ENCODE measurements at places on chromosomes 2 and 18. TPM values are rescaled to one million over a fixed set of nuclear protein-coding genes. Genes with fewer than 3 reads are reported as not detected.
A peak's percentile ranks its signal among the peaks of the same experiment; 100 is the strongest.

GRCh38 chr18:56873441-56874140 is 222.4 kb downstream of the WDR7 start:
- no peak for DNase-seq
- H3K4me1 ChIP-seq: peaks cover 12% of the 10 kb centered on the region
- H3K4me3 ChIP-seq: no peak overlapping the region
- H3K27ac ChIP-seq: no peak overlapping the region
- H3K36me3 ChIP-seq: no peaks in the 10 kb centered on the region

DNA sequence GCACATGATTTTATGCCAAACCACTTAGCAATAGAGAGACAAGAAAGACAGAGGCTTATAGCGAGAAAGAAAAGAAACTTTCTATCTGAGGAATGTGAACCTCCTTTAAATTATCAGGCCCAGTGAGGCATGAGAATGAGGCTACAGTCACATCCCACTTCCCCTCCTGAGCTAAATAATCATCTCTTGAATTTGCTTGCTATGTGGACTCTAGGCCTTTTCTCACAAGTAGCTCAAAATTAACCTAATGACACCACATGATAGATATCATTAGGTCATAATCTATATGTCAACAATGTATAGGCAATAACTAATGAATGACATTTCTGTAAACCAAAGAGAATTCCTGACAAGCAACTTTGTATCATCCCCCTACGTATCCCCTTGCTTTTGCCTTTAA is 301.5 kb upstream of the MGAT5 start:
- DNase-seq: no peak
- H3K27ac ChIP-seq: no peak overlapping the region
- H3K27me3 ChIP-seq: peaks cover 12% of the 10 kb centered on the region
- H3K4me1 ChIP-seq: no peaks in the 10 kb centered on the region

DNA sequence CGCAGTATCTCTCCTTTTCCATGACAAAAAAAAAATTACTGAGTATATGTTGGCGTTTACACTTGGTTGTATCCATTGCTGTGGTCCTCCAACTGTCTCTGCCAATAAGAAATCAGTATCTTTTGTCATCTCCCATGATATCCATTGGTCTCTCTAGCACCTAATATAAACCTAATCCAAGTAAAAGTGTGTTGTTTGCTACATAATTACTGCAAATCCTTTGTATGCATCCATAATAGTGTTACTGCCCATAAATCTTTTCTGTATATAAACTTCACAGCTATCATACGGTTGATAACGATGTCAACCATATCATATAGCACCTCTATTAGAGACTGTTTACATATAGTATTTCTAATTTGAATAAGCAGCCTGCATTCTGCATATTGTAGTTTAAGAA is 226.9 kb downstream of the AGPS start:
- peaks cover 8% of the 10 kb centered on the region for H3K36me3 ChIP-seq
- H3K27me3 ChIP-seq: no peaks in the 10 kb centered on the region
- no peak for DNase-seq
- peaks cover 38% of the 10 kb centered on the region for H3K4me1 ChIP-seq

DNA sequence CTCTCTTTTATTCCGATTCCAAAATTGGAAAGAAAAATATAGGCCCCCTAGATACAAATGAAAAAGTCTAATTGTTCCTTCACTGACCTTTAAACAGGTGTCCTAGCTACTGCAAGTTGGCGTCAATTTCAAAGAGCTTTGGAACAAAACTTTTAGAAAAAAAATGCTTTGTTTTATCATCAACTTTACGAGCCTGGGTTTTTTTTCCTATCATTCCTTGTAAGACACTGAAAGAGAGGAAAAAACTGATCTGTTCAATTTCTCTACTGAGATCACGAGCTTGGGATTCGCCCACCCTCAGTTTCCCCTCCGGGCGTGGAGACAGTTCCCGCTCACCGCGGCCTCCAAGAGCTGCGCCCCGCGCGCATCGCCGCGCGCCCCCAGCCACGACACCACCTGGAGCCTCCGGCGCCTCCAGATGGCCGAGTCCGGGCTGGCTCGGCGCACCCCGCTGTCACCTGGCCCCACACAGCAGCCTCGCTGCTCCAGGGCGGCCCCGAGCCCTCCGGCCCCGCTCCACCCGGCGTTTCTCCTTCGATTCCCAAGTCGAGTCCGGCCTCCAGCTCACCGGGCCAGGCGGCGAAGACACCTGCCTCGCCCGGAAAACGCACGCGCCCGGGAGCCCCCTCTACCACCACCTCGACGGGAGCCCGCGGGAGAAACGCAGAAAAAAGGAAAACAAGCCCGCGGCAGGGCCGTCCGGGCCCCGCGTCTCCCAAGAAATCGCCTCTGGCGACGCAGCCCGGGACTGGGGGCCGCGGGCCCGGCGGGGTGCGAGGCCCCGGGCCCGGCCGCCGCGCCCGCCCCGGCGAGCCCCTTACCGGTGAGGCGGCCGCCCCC is 656 bp downstream of the TBC1D8 start:
- H3K27ac ChIP-seq: no peak overlapping the region
- peaks cover 34% of the 10 kb centered on the region for H3K4me1 ChIP-seq
- peak overlapping the region; percentile 67 for H3K4me3 ChIP-seq
- H3K27me3 ChIP-seq: peaks cover 20% of the 10 kb centered on the region
- DNase-seq: no peak
- no peaks in the 10 kb centered on the region for H3K36me3 ChIP-seq

C1QL2 gene
- not detected for total RNA-seq

- no peak overlapping the region for H3K27ac ChIP-seq
- H3K4me1 ChIP-seq: no peaks in the 10 kb centered on the region
- DNase-seq: no peak
- peaks cover 2% of the 10 kb centered on the region for H3K36me3 ChIP-seq
- no peak overlapping the region for H3K4me3 ChIP-seq
- H3K27me3 ChIP-seq: no peaks in the 10 kb centered on the region
Observed at GRCh38 chr2:210630873-210631560, 74.6 kb downstream of the CPS1 start.

DNA sequence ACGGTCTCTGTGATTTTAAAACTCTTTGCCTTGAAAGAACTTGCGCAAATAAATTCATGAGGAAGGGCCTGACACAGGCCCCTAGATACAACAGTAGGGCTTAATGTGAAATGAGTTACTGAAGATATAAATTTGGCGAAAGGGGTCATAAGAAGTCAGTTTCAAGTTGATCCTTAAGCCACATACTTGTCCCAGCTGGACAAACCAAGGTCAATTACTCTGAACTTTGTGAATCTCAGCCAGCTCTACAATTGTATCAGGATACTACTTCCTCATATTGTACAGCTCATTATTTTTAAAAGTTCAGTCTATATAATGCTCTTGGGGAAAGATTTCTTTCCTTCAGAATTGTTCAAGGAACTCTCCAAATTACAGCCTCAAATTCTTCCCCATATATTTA is 432.8 kb downstream of the METTL4 start:
- H3K27me3 ChIP-seq: no peaks in the 10 kb centered on the region
- peaks cover 4% of the 10 kb centered on the region for H3K4me1 ChIP-seq
- H3K27ac ChIP-seq: no peak overlapping the region
- no peaks in the 10 kb centered on the region for H3K36me3 ChIP-seq
- no peak for DNase-seq

DNA sequence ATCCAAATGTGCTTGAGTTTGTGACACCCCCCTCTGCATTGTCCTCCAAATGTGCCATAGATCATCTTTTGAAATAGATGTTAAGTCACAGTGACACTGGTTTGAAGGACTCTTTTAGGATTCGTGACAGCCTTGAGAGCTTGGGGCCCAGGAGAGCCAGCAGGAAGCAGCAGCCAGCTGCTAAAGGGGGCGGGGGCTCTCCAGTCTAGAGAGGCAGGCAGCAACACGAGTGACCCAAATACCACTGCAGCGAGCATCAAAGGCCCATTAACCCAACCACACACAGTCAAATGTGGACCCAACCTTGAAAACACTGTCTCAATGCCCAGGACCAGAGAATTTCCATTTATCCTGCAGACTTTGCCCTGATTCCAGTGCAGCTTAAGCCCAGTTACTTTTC is 75.6 kb downstream of the ZBTB7C start:
- peaks cover 5% of the 10 kb centered on the region for H3K27me3 ChIP-seq
- no peak overlapping the region for H3K4me3 ChIP-seq
- no peak overlapping the region for H3K27ac ChIP-seq
- no peak for DNase-seq
- no peaks in the 10 kb centered on the region for H3K36me3 ChIP-seq

DNA sequence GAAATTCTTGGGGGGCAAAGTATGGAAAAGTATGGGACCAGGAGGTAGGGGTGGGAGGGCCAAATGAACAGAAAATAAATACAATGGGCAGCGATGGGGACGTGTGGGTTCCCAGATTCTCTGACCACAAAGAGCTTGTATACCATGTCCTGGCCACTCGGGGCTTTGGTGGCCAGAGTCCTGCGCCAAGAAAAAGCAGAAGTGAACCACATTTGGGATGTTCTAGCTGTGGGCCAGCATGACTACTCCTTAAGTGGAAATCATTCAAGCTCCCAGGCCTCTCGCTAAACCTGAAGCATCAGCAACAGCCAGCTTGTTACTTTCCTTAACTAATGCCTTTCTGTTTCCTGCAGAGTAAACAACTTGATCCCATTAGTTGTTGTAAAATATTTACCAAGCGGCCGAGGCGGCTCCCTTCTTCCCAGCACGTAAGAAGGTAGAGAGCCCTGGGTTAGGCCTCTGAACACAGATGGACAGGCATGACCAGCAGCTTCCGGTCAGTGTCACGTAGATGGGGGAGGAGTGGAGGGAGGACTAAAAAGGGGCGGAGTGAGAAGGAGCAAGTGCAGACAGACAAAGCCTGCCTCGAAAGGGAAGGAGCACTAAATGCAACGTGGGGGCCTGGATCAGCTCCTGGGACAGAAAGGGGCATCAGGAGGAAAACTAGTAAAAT is 88.2 kb downstream of the GALNT14 start:
- no peak overlapping the region for H3K4me3 ChIP-seq
- DNase-seq: no peak
- H3K27me3 ChIP-seq: peaks cover 9% of the 10 kb centered on the region
- no peaks in the 10 kb centered on the region for H3K36me3 ChIP-seq

- no peaks in the 10 kb centered on the region for H3K27me3 ChIP-seq
- H3K36me3 ChIP-seq: peaks cover 21% of the 10 kb centered on the region
- no peak overlapping the region for H3K4me3 ChIP-seq
- H3K27ac ChIP-seq: no peak overlapping the region
Observed at GRCh38 chr2:152627351-152627957, 89.8 kb downstream of the PRPF40A start.

DNA sequence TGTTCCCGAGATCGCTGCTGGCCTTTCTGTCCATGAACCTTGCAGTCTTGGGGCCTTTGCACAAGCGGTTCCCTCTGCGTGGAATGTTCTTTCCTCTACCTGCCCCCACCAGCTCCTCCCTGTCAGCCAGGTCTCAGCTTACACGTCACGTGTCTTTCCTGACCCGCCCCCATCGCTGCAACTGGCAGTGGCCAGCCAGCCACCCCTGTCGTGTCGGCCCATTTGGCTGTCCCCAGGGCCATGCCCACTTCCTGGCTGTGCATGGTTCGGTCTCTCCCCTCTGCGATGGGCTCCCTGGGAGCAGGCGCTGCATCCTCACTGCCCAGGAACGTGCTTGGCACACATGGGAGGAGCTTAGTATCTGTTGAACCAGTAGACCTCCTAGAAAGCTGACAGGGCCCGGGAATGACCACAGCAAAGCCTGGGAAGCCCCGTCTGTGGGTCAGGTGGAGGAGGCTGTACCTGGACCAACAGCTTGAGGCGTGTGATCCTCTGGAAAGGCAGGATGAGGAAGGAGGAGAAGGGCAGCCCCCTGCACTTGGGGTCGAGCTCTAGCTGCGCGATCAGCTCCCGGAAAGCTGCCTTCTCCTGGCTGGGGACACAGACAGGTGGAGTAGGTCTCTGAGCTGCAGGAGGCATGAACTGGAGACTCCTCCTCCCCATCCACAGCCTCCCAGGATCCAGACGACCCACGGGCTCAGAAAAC is 21.0 kb downstream of the SNORC start:
- H3K4me1 ChIP-seq: peaks cover 23% of the 10 kb centered on the region
- no peaks in the 10 kb centered on the region for H3K36me3 ChIP-seq
- DNase-seq: no peak
- no peaks in the 10 kb centered on the region for H3K27me3 ChIP-seq
- H3K27ac ChIP-seq: peak overlapping the region; percentile 11
- H3K4me3 ChIP-seq: peak overlapping the region; percentile 56

DNA sequence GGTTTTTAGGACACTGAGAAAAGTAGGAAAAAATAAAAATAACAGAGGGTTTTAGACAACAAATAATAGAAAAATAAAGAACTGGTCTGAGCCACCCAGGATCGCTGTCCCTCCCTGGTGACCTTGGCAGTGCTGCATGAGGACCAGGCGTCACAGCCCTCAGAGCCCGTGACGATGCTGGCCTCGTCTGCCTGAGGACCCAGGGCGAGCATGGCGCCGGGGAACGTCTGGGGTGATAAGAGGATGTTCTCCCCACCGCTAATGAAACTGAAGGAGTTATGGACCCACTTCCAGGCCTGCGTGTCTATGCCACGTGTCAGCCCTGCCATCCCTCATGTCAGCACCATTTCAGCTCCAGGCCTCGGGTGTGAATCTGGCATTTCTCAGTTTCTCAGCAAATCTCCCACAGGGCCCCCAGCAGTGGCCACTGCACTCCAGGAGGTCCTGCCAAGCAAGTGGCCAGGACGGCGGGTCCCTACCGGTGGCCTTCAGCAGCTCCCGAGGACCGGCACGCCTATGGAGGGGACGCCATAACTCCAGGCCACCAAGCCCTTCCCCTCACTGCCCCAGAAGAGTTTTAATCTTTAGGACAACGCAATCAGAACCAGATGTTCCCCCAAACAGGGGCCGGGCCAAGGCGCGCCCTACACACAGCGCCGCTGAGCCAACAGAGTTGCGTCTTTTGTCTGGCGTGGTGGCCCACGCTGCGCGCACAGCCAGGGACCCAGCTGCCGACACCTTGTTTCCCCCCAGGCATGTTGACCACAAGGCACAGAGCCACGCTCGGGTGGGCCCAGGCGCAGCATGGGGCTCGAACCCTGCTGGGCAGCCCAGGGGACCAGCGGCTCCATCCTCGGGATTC is 179.7 kb downstream of the TWIST2 start:
- H3K27me3 ChIP-seq: peaks cover 22% of the 10 kb centered on the region
- H3K36me3 ChIP-seq: no peaks in the 10 kb centered on the region
- peaks cover 34% of the 10 kb centered on the region for H3K4me1 ChIP-seq
- H3K4me3 ChIP-seq: no peak overlapping the region

DNA sequence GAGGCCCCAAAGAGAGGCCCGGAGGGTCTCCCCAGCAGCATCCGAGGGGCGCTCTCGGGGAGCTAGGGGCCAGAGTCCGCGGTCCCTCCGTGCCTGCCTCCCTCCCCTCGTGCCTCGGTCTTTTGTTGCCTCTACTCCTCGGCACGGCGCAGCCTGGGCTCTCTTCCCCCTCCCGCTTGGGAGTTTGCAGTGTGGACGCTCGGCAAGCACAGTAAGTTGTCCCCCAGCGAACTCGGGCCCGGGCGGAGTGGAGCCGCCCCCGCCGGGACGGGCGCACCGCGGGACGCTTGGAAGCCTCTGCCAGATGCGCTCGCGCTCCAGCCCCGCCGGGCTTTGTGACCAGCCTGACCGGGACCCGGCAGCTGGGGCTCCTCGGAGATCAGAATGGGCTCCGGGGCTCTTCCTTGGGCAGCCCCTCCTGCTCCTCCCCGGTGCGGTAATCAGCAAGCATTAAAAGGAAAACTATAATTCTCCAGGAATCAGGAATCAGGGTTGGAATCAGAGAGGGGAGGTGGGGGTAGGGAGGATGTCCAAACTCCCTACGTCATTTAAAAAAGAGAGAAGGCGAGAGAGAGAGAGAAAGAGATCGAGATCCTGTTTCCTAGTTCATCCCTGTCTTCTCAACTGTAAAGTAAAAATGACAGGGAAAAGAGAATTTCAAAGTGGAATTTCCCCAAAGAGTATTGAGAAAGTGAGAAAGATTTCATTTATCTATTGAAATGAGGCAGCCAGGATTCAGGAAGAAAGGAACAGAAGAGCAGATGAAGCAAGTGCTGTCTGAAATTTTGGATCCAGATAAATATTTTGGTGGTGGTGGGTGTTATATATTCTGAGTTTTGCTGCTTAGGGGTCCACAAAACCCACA is 786 bp upstream of the TMEM200C start:
- peak overlapping the region; percentile 84 for H3K4me3 ChIP-seq
- peak; percentile 74 for DNase-seq
- peak overlapping the region; percentile 54 for H3K27ac ChIP-seq
- H3K36me3 ChIP-seq: peaks cover 10% of the 10 kb centered on the region
